ENCODE measurements at places on chromosomes 4 and X.
A peak's percentile ranks its signal among the peaks of the same experiment; 100 is the strongest.

DNA sequence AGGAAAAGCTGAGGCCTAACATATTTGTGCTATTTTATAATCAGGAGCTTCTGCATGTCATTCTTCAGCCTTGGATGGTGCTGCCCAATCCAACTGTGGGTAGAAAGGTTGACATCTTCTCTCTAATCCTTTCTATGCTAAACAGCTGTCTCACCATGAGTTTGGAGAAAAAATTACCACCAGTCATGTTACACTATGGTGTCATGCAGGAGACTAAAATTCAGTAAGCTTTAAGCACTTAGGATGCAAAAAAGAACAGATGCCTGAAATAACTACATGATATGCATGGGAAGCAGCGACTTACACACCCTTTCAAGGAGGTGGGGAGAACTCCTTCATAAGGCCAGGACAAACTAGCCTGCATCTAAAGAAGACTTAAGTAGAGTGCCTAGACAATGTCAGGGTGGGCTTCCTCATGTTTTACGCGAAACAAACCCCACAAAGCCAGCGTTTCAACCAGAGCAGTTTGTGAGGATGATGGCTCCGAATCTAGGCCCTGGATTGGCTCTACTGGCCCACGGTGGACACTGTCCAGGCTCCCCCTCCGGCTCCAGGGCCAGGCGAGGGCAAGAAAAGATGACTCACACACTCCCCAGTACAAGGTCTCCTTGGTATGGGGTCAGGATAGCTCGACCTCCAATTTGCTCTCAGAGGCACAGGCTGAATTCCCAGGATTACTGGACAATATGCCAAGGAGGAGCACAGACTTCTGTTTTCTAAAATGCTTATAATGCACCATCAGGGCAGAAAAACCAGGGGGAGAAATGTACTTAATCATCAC is 45.1 kb downstream of the STX18 start:
- no peak for DNase-seq

DNA sequence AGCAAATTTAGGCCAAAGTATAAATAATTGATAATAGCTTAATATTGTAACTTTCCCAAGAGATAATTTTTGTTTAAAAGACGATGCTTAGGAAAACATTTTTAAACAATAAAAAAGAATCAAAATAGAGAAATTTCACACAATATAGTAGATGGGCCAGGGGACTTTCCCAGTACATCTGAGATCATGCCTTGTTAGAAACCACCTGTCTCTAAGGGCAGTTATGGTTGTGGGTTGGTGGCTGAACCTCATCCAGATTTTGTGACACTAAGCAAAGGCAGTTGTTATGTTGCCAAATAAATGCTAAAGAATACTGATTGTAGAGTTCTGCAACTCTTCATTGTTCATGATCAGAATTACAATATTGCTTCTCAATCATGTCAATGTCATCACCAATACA is 270.6 kb downstream of the BANK1 start:
- no peak for DNase-seq

DNA sequence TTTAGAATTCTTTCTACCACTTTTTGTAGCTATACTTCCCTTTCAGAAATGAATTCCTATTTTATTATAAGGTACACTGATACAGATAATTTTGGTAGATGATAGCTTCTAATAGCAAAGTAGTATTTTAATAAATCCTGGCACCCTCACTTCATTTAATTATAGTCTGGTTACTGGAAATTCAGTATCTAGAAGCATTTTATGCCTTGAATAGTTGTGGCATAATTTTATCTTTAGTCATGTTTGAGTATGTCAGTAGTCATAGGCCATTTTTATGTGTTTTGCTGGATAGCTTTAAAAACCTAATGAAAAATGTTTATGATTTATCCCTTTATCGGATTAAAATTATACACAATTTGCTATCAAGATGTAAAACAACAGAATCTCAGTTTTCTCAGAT is 92.3 kb downstream of the DIAPH2 start:
- no peak for DNase-seq

- no peak for DNase-seq
These were observed 482.9 kb upstream of the BOD1L1 start for GRCh38 chr4:14110407-14110806.

GRCh38 chr4:152091405-152091804 is 330.6 kb upstream of the GATB start:
- DNase-seq: no peak

DNA sequence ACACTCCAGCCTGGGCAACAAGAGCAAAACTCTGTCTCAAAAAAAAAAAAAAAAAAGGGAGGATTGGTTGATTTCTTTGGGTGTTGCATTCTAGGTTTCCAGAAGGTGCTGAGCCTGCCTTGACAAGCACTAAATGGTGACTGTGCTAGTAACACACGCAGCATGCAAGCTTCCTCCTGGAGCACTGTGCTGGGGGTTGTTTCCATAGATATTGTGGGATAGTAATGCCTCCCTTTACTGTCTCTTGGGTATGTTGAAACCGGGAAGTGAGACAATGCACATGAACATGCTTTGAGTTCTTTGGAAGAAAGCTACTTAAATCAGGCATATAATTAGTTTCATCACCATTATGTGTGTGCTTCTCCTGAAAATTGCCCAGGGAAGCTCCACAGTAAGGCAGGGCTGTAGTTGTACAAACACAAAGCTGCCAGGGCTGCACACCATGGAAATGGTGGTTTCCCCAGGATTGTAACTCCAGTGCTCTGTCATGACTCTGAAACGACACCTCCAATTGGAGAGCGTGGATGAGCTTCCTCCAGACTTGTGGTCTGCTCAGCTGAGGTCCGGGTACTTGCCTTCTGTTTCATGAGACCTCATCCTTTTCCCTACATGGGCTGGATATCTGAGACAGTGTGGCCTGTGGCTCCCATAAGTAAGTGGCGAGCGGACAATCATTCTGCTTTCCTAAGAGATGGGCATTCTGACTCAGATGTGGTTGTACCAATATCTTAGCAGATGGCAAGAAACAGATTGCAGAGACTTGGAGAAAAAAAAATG is 31.5 kb upstream of the STOX2 start:
- no peak for DNase-seq

- DNase-seq: no peak
These were observed 31.2 kb upstream of the TSPAN5 start for GRCh38 chr4:98689507-98690174.

- DNase-seq: no peak
These were observed 552 bp downstream of the ADH5 start for GRCh38 chr4:99088023-99088449.

- no peak for DNase-seq
These were observed 884.8 kb upstream of the SLIT2 start for GRCh38 chr4:19366916-19367315.

DNA sequence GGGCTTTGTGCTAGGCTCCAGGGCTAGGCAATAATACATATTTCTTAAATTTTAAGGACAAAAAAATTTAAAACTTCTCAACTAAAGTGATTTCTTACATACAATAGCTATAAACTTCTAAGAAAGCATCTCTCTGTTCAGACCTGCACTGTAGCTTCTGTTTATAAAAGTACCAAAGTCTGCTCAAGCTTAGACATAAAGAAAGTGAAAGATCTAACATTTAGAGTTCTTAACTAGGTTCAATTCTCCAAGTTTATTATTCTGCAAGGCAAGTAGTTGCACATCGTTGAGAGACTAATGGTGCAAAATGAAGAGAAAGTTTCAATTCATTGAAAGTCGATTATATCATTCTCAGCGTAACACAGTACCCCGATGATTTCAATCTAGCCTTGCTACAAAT is 857.4 kb upstream of the HTR2C start:
- DNase-seq: no peak

- DNase-seq: no peak
These were observed 68.9 kb downstream of the PCDH19 start for GRCh38 chrX:100341142-100341510.

DNA sequence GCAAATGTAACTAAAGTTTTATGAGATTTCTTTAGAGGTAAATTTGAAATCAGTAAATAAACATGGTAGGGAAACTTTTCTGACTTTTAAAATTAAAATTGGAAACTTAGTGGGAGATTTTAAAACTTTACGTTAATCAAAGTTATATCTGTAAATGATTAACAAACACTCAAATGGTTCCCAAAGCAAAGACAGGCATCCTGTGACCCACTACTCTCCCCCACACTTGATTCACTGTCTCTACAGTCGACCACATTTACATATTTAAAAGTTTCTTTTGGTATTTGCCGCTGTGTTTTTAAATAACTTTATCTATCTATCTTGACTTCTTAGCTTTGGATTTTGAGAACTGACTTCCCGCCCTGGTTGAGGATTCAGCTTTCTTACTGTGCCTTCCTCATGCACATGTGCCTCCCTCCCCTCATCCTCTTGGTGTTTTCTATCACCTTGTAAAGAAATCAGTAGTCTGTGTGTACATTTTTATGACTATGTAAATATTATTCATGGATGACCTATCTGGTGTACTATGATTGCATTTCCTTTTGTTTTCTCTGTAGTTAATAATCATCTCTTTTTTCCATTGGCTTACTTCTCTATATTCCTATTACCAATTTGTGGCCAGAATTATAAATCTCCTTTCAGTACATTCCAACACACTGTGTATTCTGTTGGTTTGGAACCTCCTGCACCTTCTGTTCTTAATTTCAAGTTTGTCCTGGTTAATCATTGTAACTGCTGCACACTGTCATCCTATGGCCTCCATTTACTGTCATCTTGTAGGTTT is 72.6 kb downstream of the WWC2 start:
- no peak for DNase-seq

- no peak for DNase-seq
These were observed 362.5 kb upstream of the TRAM1L1 start for GRCh38 chr4:117447925-117448324.

GRCh38 chr4:184021389-184021788 is 116.3 kb downstream of the STOX2 start:
- DNase-seq: no peak

GRCh38 chr4:69760455-69760854 is at the start of gene SULT1B1:
Gene SULT1B1 (minus strand): TSS chr4:69760620. CDS start chr4:69755217, 5,403 bp downstream.
- DNase-seq: peak; percentile 11

- peak; percentile 10 for DNase-seq
These were observed 155.8 kb downstream of the ANTXR2 start for GRCh38 chr4:79917246-79917645.

- no peak for DNase-seq
These were observed 155.5 kb downstream of the INPP4B start for GRCh38 chr4:142690406-142691163.

DNA sequence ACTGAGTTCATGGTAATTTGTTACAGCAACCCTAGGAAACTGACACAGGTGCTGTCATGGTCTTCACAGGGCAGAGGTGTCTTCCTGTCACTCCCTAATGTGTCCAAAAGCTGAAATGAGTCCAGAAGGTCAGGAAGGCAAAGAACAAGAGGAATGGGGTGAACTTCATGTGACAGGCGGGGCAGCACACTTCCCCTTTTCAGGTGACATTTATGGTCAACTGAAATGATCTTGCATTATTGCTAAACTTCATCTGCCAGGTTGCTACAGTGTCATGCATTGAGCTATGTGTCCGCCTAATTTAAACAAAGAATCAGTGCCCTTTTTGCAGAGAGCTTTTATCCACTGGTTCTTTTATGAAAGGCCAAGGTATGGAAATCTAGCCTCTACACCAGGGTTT is 15.9 kb upstream of the CCDC149 start:
- DNase-seq: no peak

DNA sequence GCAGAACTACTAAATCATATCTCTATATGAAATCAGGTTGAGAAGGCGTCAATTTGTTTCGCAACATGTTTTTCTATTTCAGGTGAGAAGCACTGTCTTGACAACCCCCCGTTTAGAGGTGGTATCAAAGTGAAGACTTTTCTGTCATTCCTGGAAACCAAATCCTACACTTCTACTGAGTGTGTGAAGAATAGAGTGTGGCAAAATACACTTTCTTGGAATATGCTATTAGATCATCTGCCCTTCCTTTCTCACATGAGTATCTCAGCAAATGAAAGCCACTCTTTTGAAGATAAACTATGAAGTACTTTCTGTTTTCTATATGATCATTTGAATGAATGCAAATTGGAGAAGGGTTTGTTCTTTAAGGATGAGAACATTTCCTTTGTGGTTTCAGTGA is 174.0 kb upstream of the FMR1 start:
- DNase-seq: no peak

DNA sequence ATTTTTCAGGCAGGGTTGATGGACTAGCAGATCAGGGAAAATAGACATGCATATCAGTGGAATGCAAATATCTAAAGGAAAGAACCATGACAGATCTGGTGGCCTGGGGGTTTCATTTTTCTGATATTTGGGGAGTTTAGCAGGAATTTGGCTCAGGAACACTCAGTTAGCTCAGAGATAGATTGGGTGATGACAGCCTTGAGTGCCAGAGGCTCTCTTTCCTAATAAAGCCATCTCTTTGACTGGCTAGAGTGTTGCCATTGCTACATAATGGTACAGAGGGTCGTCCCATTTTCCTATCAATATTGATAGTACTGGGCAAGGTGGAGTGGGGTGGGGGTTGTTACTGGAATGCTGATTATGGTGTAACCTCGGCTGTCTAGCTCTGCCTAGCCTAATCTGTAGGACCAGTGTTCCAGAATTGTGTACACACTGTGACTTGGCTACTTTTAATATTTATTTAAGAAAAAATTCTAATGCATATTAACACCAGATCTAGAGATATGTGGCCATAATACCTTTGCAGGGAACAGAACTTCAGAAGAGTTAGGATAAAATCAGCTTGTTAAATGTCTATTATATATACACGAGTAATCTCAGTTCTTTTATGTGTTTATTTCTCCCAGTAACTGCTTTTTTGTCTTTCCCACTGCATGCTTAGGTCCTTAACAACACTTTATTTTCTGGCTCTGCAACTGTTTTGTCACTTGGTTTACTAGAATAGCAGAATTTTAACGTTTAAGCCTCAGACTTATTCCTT is 145.0 kb upstream of the SPOCK3 start:
- DNase-seq: no peak

DNA sequence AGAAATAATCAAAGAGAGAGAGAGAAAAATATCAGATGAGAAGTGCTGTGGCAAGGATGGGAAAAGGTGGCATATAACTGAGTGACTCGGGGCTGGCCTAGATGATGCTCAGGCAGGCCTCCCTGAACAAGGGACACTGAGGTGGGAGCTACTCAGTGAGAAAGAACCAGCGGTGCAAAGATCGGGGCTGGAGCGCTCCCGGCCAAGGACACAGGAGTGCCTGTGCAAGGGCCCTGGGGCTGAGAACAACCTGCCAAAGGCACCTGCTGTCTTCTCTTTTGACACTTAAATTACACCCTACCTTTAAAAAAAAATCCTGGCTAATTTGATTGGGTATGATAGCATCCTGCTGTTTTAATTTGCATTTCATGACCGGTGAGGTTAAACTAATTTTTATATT is 77.7 kb upstream of the C4orf50 start:
- no peak for DNase-seq

- no peak for DNase-seq
These were observed 65.7 kb upstream of the CITED1 start for GRCh38 chrX:72371405-72371804.

Data from stimulated activated CD8-positive, alpha-beta memory T cell treated with anti-CD3 and anti-CD28 coated beads, Interleukin-2, amount 100 ng/mL, for 1 hour (primary cell).